ENCODE measurements at places on chromosomes 6 and 20.

DNA sequence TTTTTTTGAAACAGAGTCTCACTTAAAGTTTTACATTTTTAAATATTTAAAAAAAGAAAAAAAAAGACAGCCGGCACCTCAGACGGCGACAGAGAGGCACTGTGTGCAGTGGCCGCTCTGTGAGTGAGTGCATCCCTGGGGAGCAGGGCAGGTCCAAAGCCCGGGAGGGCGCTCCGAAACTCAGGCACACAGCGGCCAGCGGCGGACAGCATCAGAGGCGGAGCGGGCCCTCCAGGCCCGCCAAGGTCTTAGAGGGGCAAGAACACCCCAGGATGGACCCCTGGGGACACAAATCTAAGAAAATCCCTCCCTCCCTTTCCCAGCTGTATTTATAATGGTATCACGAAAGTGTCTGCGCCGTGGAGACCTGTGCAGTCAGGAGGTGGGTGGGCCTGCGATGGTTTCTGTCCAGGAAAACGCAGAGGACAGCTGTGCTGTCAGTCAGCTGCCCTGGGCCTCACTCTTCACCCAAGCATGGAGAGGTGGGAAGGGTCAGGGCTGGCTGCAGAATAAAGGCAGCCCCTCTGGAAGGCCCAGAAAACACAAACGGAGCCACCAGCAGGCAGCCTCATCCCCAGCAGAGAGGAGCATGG lies 43.8 kb downstream of the TAF4 start:
- no peak for DNase-seq

DNA sequence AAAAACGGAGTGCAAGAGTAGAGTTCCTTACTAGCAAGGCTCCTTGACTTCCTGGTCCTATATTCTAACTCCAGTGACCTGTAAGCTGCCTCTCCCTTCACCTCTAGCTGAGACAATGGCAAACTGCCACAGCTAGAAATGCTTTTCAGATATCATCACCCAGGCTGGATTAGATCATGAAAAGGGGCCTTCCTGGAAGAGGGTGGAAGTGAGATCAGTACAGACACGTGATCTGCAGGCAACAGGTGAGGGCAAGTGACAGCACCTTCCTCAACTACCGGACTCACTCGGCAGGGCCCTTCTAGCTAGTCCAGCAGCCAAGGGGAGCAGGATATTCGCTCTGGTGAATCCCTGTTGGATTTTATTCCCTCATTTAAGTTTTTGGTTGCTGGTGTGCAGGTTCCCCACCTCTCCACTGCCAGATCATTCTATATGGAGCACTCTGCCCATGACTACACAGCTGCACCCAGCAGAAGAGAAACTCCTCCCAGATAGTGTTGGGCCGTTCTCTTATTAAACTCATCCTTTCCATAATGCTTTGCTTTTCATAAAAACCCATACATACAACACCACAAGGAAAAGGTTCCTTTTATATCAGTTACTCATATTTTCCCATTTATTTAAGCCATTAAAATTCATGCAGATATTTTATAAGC lies 26.4 kb upstream of the FAM83C start:
- DNase-seq: no peak

- DNase-seq: no peak
These were observed 107.0 kb downstream of the ESR1 start for GRCh38 chr6:151914484-151914883.

GRCh38 chr20:38985603-38986170 lies 23.5 kb downstream of the DHX35 start:
- DNase-seq: no peak

DNA sequence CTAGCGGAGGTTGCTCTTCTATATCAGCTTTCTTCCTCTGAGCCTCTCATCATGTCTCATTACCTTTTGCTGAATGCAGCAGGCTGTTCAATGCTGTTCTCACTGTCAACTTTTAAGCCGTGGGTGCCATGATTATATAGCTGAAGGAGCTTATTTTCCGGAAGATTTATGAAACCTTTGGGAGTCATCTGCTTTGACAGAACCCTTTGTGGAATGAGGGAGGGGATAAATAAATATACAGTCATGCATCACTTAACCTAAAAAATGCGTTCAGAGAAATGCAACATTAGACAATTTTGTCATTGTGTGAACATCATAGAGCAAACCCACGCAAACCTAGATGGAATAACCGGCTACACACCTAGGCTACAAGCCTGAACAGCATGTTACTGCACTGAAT lies 102.2 kb upstream of the AKAP12 start:
- DNase-seq: no peak

GRCh38 chr20:19603376-19603750 lies 154.7 kb upstream of the RIN2 start:
- no peak for DNase-seq

DNA sequence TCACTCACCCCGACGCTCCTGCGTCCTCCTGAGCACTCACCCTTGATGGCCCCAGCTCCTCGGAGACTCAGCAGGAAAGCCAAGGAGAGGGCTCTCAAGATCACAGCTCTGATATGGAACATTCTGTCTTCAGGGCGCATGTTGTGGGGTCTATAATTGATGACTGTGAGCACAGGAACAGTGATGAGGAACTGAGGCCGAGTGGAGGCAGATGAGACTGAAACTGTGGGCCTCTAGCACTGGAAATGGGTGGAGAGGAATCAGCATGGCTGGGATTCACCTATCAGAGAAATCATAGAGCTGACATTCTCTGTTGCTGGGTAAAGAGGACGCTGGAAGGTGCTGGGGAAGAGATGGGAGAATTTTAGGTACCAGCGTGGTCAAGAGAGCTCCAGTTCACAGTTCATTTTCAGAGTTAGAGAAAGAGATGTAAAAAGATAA lies at the start of gene HLA-DPA1:
HLA-DPA1 (minus strand) TSS at position 219 of the 441 bp plus-strand sequence.
- DNase-seq: peak; percentile 33

- no peak for DNase-seq
These were observed 51.9 kb upstream of the EDN1 start for GRCh38 chr6:12238219-12238618.

Measured in hippocampal formation (tissue), 2 donors.